Activated CD4-positive, CD25-positive, alpha-beta regulatory T cell (primary cell): ENCODE measurements at places on chromosomes 3 and 15.

DNA sequence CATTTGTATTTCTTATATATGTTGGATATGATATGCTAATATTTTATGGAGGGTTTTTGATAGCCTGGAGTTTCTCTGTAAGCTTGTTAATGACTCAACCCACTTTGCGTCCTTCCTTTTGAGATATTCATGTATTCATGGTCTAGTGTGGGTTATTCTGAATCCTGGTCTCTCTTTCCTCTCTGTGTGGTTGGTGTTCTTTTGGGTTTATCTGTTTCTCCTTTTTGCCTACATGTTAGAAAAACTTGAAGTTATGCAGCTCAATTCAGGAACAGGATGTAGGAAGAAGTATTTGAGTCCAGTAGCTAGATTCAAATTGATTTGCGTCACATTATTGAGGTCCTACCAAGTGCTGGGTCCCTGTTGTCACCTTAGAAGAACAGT is 28.1 kb downstream of the CMTM7 start:
- DNase-seq, result no peak

DNA sequence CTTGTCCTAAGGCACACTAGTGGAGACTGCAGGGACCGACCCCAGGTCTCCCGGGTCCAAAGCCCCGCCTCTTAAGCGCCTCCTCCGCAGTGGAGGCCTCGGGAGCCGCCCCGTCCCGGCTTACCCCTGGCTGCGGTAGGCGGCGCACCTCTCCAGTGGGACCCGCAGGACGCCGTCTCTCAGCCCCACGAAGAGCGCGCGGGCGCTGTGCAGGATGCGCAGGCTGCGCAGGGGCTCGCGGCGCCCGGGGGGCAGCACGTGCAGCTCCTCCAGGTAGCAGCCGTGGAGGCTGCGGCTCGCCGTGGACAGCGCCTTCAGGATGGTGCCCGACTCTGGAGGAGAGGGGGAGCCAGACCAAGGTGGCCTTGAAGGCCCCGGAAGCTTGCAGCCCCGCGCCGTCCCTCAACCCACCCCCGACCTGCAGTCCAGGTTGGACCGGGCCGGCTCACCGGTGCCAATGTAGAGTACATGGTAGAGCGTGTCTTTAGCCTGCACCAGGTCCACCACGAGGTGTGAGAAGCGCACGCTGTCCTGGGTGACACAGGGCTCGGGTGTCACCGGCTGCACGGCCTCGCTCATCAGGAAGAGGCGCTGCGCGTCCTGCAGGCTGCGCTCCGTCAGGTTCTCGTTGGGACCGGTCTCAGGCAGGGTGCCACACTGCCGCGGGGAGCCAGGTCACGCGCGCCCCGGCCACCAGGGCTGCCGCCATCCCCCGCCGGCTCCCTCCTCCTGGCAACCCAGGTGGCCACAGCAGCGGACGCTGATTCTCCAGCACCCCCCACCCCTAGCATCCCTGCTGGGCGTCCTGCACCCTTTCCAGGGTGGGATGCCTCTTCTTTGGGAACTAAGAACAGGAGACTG is 105.5 kb downstream of the SEMA5B start:
- no peak for DNase-seq

DNA sequence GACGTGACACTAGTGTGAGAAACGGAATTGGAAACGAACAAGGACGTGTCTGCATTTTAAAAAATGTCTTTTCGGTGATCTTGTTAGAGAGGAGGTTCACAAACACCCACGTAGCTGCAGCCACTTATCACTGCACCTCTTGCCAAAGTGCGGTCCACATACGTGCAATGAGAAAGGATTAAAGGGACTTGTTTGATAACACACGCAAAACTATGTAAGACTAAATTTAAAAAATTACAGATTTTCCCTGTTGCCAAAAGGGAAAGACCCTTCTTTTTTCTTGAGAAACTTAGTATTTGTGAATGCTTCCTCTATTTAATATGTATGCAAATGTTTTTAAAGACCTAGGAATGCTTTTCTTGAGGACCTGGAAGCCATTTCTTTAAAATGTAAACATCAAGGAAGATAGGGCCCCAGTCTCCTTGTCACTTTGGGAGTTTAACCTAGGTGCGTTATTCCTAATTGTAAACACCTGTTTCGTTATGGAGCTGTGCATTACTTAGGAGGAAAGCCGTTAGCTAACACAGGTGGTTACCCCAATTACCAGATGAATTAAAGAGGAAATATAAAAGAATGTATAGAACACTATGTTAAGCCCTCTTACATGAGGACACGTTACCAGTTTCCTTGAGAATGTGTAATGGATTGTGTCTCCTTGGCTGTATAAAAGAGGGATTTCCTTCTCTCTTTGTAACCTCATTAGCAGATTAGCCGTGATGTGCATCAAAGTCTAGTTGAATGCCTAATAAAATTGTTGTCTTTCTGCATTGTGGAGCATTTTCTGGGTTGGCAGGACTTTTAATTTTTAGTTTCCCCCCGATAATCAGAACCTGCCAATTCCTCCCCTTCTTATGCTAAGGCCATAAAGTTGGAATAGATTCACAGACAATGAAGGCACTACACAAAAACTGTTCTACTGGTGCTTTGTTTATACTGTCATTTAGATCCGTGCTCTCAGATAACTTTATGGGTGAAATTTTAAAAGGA is 1.0 kb downstream of the LEKR1 start:
- DNase-seq, result no peak

DNA sequence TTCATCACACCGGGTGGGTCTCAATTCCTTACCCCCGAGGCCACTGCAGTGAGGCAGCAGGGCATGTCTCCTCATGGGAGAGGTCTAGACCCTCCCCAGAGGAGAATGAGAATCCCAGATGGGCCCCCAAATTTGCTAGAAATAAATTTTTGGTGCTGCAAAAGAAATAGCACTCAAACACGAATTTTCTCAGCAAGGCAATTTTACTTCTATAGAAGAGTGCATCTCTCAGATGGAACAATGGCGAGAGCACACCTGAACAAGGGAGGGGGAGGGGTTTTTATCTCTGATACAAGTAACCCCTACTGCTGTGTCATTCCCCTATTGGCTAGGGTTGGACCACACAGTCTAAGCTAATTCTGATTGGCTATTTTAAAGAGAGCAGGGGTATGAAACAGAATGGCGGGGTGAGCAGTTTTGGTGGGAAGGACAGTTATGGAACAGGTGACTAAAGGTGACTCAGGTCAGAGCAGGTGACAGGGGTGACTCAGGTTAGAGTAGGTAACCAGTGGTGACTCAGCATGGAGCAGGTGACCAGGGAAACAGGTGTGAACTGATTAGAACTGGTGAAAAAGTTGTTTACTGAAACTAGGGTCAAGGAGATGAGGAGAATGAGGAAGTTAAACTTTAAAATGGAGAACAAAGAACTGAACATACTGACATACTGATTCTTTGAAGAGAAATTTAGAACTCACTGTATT is 93.0 kb upstream of the WNT7A start:
- no peak for DNase-seq

GRCh38 chr15:63221346-63221745 is 31.9 kb downstream of the RAB8B start:
- no peak for DNase-seq

- no peak for DNase-seq
Observed at GRCh38 chr3:41848753-41849574, 112.9 kb downstream of the ULK4 start.

GRCh38 chr3:99957151-99957796 is 139.6 kb downstream of the CMSS1 start:
- DNase-seq, result no peak

GRCh38 chr15:71256934-71257664 is 141.8 kb downstream of the THSD4 start:
- DNase-seq, result no peak

DNA sequence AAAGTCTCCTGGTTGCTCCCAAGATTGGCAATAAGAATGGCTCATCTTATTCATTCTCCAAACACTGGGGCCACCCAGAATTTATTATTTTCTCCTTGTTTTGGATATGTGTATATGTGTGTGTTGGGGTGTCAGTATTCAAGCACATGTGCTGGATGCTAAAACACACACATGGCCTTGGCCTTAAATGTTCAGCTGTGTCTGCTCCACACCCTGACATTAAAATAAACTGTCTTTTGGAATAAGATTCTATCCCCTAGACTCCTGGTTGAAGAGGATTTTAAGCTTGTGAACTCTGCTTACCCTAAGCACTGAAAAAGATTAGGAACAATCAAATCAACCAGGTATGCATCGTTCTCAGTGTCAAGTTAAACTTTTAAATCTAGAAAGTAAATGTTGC is 382.9 kb upstream of the MCTP2 start:
- no peak for DNase-seq

- no peak for DNase-seq
Observed at GRCh38 chr3:79410617-79411016, 357.2 kb downstream of the ROBO1 start.

DNA sequence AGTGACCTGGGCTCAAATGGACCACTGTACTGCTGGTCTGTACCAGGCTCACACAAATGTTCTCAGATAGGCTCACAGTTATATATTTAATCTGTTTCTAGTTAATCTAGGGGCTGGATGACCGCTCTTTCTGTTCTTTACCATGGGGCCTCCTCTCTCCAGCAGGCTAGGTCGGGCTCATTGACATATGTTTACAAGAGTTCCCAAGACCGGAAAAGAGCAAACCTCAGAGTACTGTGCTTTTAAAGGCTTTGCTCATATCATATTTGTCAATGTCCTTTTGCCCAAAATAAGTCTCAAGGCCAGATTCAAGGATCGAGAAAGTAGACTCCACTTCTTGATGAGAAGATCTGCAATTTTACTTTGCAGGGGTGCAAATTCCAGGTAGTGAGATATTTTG is 348.0 kb upstream of the EPHA6 start:
- no peak for DNase-seq

- DNase-seq, result no peak
Observed at GRCh38 chr15:67422296-67422695, 98.6 kb upstream of the C15orf61 start.

DNA sequence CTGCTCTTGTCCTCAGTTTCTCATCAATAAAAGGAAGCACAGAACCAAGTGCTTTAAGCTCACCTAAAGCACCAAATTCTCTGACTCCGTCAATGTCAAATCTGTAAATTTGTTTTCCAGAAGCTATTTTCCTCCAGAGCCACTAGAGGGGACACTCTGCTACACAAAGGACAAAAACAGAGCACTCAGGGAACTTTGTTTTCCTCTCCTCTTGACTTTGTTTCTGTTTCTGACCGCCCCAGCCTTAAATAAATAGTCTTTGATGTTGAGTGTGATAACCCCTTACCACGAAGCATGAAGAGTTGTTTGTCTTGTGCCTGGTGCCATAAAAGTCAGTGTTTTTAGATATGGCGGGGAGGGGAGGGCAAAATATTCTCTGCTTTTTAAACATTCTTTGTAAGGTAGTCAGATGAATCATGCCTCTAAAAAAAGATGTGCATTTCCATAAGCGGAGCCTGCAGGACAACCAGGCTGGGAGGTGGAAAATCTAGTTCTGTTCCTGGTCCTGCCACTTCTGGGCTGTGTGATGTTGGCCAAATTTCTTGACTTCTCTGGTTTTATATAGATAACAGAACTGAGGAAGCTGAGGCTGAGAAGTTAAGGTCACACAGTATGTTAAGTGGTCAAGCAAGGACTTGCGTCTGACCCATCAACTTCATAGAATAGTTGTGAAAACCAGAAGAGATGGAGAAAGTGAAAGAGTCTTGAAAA is 7.3 kb upstream of the ZBTB38 start:
- no peak for DNase-seq

GRCh38 chr3:108085810-108086350 is 5.0 kb downstream of the CD47 start:
- no peak for DNase-seq

- no peak for DNase-seq
Observed at GRCh38 chr3:126538966-126539365, 15.0 kb downstream of the CHST13 start.

GRCh38 chr3:151709847-151710246 is 23.9 kb upstream of the AADACL2 start:
- no peak for DNase-seq

- no peak for DNase-seq
Observed at GRCh38 chr3:136562026-136562425, 190.2 kb downstream of the STAG1 start.

GRCh38 chr3:47348411-47349154 is 32.2 kb upstream of the PTPN23 start:
- DNase-seq, result no peak

DNA sequence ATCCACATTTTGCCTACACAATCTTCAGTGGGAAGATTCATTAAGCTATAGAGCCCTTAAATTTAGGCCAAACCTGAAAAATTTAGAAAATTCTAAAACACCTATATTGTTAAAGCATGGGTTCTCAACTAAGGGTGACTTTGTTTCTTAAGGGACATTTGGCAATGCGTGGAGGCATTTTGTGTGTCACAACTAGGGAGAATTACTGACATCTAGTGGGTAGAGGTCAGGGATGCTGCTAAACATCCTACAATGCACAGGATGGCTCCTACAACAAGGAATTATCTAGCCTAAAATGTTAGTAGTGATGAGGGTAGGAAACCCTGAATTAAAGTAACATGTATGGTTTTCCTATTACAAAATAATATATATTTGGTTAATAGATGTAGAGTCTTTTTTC is 55.8 kb downstream of the TBC1D5 start:
- DNase-seq, result no peak

DNA sequence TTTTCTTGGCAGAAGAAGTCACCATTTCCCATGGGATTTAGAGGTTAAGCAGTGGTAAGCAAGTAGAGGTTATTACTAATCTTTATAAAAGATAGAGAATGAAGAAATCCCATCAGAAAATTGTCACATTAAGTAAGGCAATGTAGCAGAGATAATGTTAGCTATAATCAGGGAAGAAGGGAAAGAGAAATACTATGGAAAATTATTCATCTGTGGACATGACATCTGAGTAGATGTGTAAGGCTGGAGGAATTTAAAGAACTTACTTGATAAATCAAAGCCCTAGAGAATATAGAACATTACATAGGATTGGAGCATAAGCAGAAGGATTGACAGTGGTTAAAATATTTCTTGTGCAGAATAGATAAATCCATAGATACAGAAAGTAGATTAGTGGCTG is 553.1 kb upstream of the CBLB start:
- no peak for DNase-seq

GRCh38 chr3:195106418-195106906 is 164.5 kb downstream of the XXYLT1 start:
- DNase-seq, result peak; percentile 61

- no peak for DNase-seq
Observed at GRCh38 chr15:67594770-67595169, 52.3 kb downstream of the MAP2K5 start.

DNA sequence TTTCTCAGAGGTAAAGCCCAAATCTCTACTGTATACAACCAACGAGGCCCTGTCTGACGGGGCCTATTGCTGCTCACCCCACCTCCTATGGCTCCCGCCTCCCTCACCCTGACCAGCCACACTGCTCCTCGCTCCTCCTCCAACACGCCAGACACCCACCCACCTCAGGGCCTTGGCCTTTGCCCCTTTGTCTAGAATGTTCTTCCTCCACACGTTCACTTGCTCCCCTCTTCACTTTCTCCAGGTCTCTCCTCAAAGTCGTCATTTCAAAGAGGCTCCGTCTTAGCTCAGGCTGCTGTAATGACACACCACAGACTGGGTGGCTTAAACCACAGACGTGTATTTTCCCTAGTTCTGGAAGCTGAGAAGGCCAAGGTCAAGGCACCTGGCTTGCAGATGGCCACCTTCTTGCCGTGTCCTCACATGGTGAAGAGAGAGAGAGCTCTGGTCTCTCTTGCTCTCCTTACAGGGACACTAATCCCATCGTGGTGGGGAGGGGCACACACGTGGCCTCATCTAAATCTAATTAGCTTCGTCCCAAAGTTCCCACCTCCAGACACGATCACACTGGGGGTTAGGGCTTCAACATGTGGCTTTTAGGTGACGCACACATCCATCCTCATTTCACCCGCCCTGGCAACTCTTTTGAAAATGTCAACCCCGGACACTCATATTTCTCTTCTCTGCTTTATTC is 98.2 kb downstream of the TLE3 start:
- DNase-seq, result no peak
